ENCODE measurements at places on chromosomes 2 and 18.

DNA sequence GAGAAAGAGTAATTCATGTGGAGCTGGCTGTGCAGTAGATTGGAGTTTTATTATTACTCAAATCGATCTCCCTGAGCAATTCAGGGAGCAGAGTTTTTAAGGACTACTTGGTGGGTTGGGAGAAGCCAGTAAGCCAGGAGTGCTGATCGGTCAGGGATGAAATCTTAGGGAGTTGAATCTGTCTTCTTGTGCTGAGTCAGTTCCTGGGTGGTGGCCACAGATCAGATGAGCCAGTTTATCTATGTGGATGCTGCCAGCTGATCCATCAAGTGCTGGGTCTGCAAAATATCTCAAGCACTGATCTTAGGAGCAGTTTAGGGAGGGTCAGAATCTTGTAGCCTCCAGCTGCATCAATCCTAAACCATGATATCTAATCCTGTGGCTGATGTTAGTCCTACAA lies 17.0 kb upstream of the UGT1A8 start:
- DNase-seq, result no peak

- no peak for DNase-seq
Measured at GRCh38 chr2:237482485-237482884, 4.6 kb upstream of the MLPH start.

DNA sequence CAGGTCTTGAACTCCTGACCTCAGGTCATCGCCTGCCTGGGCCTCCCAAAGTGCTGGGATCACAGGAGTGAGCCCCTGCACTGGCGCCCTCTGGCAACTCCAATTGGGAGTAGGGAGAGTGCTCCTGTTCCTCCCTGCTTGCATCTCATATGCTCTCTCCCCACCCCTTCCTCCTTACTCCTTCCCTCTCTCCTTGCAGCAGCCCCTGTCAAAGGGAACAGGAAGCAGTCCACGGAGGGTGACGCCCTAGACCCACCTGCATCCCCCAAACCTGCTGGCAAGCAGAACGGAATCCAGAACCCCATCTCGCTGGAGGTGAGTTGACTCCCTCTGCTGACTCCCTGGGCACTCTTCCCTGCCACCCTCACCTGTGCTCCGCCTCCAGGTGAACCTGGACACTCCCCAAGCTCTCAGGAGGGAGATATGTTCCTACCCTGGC lies 10.7 kb downstream of the ARID5A start:
- no peak for DNase-seq

DNA sequence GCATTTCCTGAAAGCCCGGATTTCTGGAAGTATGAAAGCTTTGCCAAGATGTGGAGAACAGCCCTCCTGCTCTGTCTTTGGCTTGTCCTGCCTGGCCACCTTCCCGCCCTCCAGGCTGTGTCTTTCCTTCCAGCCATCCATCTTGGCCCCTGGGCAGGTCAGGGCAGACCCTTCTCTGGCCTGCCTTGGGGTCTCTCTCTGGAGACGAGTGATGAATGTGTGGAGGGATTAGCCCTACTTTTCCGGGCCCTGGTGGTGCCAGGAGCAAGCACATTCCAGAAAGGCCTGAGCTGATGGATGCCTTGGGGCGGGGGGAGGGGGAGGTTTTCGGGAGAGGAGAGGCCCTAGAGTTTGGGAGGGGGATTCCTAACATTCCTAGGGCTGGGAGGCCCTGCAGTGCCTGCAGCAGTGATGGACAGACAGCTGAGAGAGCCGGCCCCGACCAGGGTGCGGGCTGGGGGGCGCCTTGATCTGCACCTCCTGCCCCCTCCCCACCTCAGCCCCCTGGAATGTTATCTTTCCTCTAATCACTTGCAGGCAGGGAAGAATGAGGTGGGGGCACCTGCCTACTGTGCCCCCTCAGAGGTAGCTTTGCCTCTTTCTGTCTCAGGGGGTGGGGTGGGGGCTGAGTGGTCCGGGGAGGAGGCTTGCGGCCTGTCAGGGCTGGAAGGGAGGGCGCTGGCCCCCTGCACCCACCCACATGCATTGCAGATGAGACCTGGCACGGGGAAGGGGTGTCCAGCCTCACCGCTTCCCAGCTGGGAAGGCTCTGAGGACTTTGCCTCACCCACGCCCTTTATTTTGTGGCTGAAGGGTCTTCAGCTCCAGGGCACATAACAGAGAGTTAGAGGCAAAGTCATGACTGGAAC lies 156.2 kb downstream of the DDX1 start:
- no peak for DNase-seq

DNA sequence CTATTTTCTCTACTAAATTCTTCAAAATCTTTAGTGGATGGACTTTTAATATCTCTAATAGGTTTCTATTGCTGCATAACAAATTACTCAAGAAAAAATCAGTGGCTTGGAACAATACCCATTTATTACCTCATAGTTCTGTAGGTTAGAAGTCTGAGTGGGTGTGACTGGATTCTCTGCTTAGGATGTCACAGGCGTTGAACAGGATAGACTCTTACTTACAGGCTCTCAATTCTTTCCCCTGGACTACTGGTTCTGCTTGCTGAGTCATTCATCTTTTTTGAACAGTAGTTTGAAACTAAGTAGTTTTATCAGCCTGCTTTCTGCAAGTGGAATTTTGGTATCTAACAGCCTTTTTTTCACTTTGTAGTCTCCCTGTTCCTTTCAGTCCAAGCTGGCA lies 265.4 kb downstream of the ZNF385B start:
- DNase-seq, result no peak

- DNase-seq, result no peak
Measured at GRCh38 chr2:224807153-224807964, 91.2 kb upstream of the CCDC195 start.

- DNase-seq, result no peak
Measured at GRCh38 chr2:26914659-26915310, 55.7 kb upstream of the MAPRE3 start.

DNA sequence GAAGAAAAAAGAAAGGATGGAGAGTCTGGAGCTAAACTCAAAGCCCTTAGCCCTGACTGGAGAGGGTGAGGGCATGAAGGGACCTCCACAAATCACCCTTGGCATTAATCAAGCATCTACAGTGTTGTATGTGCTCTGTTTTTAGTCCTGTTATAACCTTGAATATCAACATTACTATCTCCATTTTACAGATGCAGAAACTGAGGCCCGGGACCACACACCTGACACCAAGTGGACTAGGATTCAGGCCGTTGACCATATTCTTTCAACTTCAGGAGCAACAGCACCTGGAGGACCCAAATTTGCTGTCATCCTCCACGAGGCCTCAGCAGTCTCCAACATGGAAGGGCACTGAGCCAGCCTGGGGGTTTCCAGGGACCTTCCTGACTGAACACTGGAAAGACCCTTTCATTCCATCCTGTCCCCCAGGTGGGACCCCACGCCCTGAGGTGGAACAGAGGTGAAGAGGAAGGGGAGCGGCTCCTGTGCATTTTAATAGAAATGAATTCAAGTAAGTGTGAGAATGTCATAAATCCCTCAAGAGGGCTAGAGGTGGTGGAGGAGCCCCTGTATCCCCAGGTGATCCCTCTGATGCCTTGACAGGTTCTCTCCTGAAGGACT lies 41.0 kb downstream of the SERTAD2 start:
- DNase-seq, result no peak
